ENCODE measurements at places on chromosomes 7 and 10.

GRCh38 chr7:50212016-50212325, 92.5 kb upstream of the IKZF1 start:
- DNase-seq, result no peak

DNA sequence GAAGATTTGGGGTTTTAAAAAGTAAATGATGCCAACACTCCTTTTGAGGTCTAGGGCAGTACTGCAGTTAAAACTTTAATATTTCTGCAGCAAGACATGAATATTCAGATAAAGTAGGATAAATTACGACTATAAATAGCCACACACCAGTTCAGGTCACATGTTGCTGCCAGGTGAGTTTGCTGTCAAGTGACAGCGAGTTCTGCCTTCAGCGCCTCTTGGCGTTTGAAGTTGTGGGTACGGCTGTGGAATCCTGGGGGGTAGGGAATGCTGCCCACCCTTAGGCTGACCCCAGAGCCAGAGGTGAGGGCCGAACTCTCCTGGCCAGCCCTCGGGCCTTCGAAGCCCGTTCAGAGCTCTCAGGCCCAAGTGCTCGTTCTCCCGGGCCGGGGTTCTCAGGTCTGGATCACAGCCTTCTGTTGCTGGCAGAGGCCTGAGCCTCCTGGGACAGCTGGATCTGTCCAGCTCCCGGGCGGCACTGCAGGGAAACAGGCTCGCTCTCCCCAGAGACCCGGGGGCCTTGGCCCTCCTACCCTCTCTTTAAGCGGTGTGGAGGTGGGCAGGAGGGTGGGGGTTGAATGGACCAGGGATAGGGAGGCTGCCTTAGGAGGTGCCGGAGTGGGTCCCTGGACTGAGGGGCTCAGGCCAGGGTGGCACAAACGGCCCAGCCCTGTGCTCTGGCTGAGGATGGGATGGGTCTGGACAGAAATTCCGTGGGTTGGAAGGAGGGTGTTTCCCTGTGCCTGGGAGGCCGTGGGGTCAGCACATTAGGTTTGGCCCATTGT, 5.4 kb downstream of the BRI3 start:
- no peak for DNase-seq

GRCh38 chr7:43895847-43896415, 10.5 kb downstream of the URGCP start:
- DNase-seq, result no peak

DNA sequence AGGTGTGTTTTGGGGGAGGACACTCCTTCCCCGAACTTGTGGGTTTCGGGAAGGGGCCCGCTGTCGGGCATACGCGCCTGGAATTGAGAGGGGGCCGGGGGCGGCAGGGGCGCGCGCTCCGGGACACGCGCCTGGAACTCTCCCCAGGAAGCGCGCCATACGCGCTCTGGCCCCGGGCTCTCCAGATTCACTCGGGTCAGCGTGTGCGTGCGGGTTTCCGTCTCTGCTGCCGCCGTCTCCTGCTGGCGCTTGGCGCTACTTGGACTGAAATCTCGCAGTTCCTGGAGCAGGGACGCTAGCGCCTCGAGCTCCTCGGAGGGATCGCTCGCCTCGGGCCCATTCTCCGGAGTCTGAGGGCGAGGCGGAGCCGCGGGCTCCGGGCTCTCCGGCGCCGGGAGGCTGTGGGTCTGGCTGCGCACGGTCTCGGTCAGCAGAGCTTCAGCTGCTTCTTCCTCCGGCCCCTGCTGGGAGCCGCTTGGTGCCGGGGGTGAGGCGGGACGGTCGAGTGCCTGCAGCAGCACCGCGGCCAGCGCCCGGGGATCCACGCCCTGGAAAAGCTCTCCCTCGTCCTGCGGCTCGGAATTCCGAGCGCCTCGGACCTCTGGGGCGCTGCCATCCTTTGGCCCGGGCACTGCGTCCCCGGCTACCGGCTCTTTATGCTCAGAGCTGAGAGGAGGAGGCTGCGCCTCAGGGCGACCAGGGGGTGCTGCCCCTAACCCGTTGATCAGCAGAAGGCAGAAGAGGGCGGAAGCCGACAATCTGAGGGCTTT, 1.1 kb downstream of the VGF start:
- no peak for DNase-seq
